Type B pancreatic cell (in vitro differentiated cells): ENCODE measurements at places on chromosomes 4 and X. TPM values are rescaled to one million over a fixed set of nuclear protein-coding genes. Genes with fewer than 3 reads are reported as not detected.
A peak's percentile ranks its signal among the peaks of the same experiment; 100 is the strongest.

- no peak within 1 kb of the TSS for H3K27ac ChIP-seq
- H3K36me3 ChIP-seq, result no peaks in the 10 kb centered on the region
- no peak for DNase-seq
- no peak within 1 kb of the TSS for H3K4me3 ChIP-seq
These were observed at the start of gene TDO2 for GRCh38 chr4:155903453-155903852. Gene TDO2, plus strand, starts transcription at chr4:155903696. Its CDS starts 63 bp downstream, at chr4:155903759.

GRCh38 chr4:109930872-109931271 is 18.2 kb downstream of the EGF start:
- no peaks in the 10 kb centered on the region for H3K27me3 ChIP-seq
- peaks cover 4% of the 10 kb centered on the region for H3K4me1 ChIP-seq
- H3K27ac ChIP-seq, result peak overlapping the region; percentile 87

The TCEAL2 gene
- 2.8 and 3.1 TPM in 2 replicates for total RNA-seq

The ALAS2 gene
- total RNA-seq, result not detected in 2 replicates

DNA sequence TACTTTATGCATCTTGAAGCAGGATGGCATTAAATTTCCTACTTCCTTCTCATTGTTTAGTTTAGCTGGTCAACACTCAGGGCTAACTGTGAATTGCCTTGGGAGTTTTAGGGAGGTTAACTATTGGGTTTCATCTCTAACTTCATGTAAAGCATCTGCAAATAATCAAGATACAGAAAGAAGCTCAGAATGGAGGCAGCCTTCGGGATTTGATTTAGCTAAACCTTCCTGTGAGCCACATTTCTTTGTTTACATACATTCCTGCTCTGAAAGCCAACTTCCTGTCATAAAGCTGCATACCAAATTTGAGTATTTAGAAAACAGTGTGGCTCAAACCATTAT is 131.7 kb upstream of the PCDH18 start:
- H3K27me3 ChIP-seq, result no peaks in the 10 kb centered on the region
- no peak for DNase-seq
- H3K36me3 ChIP-seq, result peaks cover 5% of the 10 kb centered on the region
- peaks cover 31% of the 10 kb centered on the region for H3K4me1 ChIP-seq

DNA sequence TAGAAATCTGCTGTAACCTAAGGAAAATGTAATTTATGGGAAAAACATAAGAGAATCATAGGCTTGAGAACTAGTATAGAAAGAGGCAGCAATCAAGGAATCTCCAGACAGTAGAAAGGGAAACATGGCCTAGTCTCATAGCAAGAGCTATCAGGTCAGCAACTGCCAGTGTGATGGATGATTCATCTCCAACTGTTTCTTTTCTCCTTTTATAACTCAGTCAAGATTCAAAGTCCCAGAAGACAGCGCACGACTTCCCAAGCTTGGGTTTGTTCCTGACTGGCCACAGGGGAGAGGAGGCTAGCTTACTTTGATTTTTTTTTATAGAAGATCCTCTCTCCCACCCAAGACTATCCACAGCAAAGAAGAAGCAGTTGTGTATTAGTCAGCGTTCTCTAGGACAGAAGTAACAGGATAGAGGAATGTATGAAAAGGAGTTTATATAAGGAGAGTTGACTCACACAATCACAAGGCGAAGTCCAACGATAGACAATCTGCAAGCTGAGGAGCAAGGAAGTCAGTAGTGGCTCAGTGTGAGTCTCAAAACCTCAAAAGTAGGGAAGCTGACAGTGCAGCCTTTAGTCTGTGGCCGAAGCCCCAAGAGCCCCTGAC is 181.5 kb downstream of the GC start:
- no peak overlapping the region for H3K27ac ChIP-seq
- H3K27me3 ChIP-seq, result no peaks in the 10 kb centered on the region
- DNase-seq, result no peak
- no peaks in the 10 kb centered on the region for H3K36me3 ChIP-seq
- H3K4me1 ChIP-seq, result no peaks in the 10 kb centered on the region

DNA sequence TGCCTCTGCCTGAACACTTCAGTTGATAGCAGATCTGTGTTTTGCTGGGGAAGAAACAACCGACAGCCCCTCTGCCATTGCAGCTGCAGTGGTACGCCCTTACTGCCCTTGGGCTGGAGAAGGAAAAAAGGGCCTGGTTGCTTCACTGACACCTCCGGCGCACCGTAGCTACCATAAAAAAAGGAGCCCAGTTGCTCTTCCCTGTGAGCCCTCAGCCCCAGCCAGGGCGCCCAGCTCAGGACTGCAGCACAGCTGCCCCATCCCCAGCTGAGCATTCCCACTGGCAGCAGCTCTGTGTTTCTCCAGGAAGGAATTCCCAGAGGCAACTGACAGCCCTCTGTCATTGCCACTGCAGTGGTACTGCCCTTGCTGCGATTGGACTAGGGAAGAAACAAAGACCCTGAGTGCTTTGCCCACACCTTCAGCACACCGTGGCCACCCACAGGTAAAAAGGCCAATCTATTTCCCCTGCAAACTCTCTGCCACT is 142.7 kb downstream of the DKK2 start:
- no peaks in the 10 kb centered on the region for H3K4me1 ChIP-seq
- H3K4me3 ChIP-seq, result no peak overlapping the region
- no peaks in the 10 kb centered on the region for H3K27me3 ChIP-seq
- DNase-seq, result no peak
- no peak overlapping the region for H3K27ac ChIP-seq
- H3K36me3 ChIP-seq, result no peaks in the 10 kb centered on the region

GRCh38 chrX:132227383-132228112 is 8.3 kb upstream of the RAP2C start:
- peak overlapping the region; percentile 76 for H3K27ac ChIP-seq
- no peaks in the 10 kb centered on the region for H3K27me3 ChIP-seq
- peak overlapping the region; percentile 6 for H3K4me3 ChIP-seq
- H3K4me1 ChIP-seq, result peaks cover 8% of the 10 kb centered on the region
- no peak for DNase-seq
- H3K36me3 ChIP-seq, result peaks cover 7% of the 10 kb centered on the region

- no peaks in the 10 kb centered on the region for H3K4me1 ChIP-seq
- H3K36me3 ChIP-seq, result no peaks in the 10 kb centered on the region
- H3K27me3 ChIP-seq, result no peaks in the 10 kb centered on the region
- no peak overlapping the region for H3K27ac ChIP-seq
- no peak for DNase-seq
These were observed 91.7 kb downstream of the FRMPD4 start for GRCh38 chrX:12229986-12230385.

GRCh38 chr4:184792334-184792733 is 33.4 kb downstream of the ACSL1 start:
- H3K36me3 ChIP-seq, result peaks cover 11% of the 10 kb centered on the region
- H3K27me3 ChIP-seq, result no peaks in the 10 kb centered on the region
- no peak overlapping the region for H3K27ac ChIP-seq
- no peak overlapping the region for H3K4me3 ChIP-seq
- H3K4me1 ChIP-seq, result peaks cover 6% of the 10 kb centered on the region
- DNase-seq, result no peak

DNA sequence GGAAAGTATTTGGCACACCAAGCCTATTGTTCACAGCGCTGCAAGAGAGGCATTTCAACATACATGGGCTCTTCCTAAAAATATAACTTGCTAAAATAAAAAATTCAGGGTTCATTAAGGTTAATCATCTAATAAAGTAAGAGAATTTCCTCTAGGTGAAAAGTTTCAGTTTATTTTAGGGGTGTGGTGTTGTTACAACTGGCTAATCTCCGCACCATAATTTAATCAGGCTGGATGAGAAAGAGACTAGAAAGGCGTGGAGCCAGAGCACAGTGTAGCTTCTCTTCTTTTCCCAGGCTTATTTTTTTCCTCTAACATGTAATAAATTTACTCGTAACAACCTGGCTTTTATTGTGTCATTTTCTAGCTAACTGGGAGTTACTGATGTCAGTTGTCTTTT is 47.9 kb downstream of the FHL1 start:
- no peak for DNase-seq
- no peak overlapping the region for H3K27ac ChIP-seq
- no peak overlapping the region for H3K4me3 ChIP-seq
- H3K27me3 ChIP-seq, result no peaks in the 10 kb centered on the region

The FAM47E gene
- total RNA-seq, result 3.8 and 5.4 TPM in 2 replicates

DNA sequence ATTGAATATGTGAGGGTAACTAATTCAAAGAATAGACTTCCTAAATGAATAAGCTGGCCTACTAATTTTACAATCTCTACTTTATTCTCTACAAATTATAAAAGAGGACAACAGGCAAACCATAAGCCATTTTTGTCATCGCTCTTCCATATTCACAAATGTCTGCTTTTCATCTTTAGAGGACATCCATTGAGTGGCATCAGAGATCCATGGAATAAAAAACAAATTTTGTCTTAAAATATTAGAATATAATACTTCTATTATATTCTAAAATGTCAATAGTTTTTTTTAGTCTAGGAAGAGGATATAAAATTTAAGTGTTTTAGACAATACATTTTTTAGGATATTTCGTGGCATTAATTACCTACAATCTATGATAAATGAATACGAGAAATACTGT is 300.9 kb upstream of the TACR3 start:
- no peaks in the 10 kb centered on the region for H3K27me3 ChIP-seq
- no peak overlapping the region for H3K27ac ChIP-seq
- DNase-seq, result no peak
- no peaks in the 10 kb centered on the region for H3K4me1 ChIP-seq
- H3K4me3 ChIP-seq, result no peak overlapping the region

The PIM2 gene
- total RNA-seq, result 9.3 and 11.5 TPM in 2 replicates

The DGKK gene
- 0.70 and 0.98 TPM in 2 replicates for total RNA-seq

The BRS3 gene
- total RNA-seq, result 0.10 TPM in 1 of 2 replicates, not detected in the other
